ENCODE measurements at places on chromosomes 7 and 10. TPM values are rescaled to one million over a fixed set of nuclear protein-coding genes. Genes with fewer than 3 reads are reported as not detected.

DNA sequence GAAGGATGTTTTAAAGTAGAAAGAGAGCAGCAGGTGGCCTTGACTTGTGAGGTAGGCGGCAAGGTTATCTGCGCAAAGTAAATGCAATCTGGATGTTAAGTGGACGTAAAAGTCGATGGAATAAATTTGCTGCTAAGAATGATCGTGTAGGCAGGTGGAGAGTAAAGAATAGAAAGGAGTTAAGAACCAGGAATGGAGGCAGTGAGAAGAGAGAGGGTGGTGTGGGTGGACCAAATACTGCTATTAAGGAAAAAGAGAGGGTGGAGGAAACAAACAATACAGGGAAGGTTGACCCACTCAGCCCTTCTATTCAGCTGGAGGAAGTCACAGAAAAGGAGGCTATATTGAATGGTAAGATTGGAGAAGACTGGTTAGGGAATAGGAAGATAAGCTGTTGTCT, 1.9 kb upstream of the CUL1 start:
- no peaks in the 10 kb centered on the region for H3K36me3 ChIP-seq
- peak overlapping the region; percentile 97 for H3K27ac ChIP-seq
- H3K4me3 ChIP-seq: no peak overlapping the region
- peaks cover 16% of the 10 kb centered on the region for H3K4me1 ChIP-seq
- no peak for DNase-seq
- H3K27me3 ChIP-seq: no peaks in the 10 kb centered on the region

DNA sequence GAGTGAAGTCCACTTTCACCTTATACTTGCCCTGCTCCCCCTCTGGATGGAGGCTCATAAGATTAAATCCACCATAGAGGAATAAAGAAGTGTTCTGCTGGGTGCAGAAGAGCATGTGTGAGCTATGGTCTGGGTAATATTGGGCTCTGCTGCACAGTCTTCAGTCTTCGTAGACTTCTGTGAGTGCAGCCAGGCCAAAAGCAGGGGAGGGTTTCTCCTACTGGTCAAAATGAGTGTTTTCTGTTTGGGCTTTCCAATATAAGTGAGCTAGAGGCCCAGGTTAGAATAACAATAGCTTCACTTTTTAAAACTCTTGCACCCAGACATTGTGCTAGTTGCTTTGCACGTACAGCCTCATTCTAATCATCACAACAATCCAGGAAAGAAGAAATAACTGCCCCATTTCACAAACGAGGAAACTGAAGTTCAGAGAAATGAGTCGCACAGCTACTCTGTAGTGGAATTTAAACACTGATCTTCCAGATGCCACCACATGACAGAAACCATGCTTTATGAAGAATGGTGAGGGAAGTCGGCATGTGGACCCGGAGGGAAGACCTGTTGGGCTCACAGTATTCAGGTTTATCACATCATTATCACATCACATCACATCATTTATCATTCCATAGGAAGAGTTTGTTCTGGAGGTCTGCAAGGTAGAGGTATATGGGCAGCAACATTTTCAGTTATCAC, 23.8 kb upstream of the MSMB start:
- H3K27ac ChIP-seq: no peak overlapping the region
- no peak for DNase-seq
- H3K4me3 ChIP-seq: no peak overlapping the region
- H3K27me3 ChIP-seq: no peaks in the 10 kb centered on the region

DNA sequence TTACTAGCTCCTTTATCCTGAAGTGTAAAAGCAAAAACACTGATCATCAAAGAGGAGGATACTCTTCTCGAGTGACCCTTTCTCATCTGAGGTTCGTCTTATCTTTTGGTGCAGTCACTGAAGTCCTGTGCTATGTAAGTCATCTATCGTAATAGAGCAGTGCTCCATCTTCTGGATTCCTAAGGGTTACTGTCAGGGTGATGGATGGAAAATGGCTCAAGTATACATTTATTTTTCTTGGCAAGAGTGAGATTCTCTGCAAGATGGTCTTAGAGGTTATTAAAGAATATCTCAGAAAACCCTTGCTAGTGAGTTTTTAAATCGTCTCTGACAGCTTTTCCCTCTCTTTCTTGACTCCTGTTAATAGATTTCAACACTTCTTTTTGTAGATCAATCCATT, 12.4 kb downstream of the PRKG1 start:
- no peaks in the 10 kb centered on the region for H3K36me3 ChIP-seq
- no peak overlapping the region for H3K4me3 ChIP-seq
- no peak for DNase-seq
- H3K4me1 ChIP-seq: no peaks in the 10 kb centered on the region

DNA sequence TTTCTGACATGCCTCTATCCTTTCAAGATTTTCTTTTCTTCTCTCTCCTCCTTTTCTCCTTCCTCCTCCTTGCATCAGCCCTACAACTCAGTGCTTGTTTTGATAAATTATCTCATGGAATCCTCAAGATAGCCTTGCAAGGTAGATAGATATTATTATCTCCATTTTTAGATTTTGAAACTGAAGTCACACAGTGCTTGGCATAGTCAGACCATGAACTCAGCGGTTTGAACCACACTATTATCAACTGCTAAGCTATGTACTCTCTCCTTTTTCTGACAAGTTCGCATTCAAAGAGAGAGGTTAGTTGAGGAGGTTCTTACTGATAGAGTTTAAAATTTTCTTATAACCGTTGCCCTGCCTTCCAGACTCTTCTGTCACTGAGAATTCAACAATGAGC, 79.1 kb downstream of the SUGCT start:
- no peaks in the 10 kb centered on the region for H3K4me1 ChIP-seq
- no peak overlapping the region for H3K27ac ChIP-seq
- H3K36me3 ChIP-seq: no peaks in the 10 kb centered on the region
- H3K4me3 ChIP-seq: no peak overlapping the region
- H3K27me3 ChIP-seq: no peaks in the 10 kb centered on the region

- H3K4me3 ChIP-seq: no peak overlapping the region
- peaks cover 15% of the 10 kb centered on the region for H3K4me1 ChIP-seq
- H3K27ac ChIP-seq: no peak overlapping the region
- peaks cover 3% of the 10 kb centered on the region for H3K27me3 ChIP-seq
These were observed 754 bp upstream of the PHYHIPL start for GRCh38 chr10:59175538-59176240.

GRCh38 chr7:129773871-129774270, 162.4 kb downstream of the NRF1 start:
- no peak overlapping the region for H3K4me3 ChIP-seq
- peaks cover 4% of the 10 kb centered on the region for H3K4me1 ChIP-seq
- no peak for DNase-seq
- H3K27me3 ChIP-seq: no peaks in the 10 kb centered on the region

DNA sequence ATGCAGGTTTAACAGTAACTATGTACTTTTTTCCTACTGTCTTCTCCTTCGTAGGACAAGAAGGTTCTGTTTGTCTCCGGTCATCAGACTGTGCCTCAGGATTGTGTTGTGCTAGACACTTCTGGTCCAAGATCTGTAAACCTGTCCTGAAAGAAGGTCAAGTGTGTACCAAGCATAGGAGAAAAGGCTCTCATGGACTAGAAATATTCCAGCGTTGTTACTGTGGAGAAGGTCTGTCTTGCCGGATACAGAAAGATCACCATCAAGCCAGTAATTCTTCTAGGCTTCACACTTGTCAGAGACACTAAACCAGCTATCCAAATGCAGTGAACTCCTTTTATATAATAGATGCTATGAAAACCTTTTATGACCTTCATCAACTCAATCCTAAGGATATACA, 2.4 kb downstream of the DKK1 start:
- peaks cover 23% of the 10 kb centered on the region for H3K4me1 ChIP-seq
- H3K27me3 ChIP-seq: no peaks in the 10 kb centered on the region
- no peak for DNase-seq
- no peaks in the 10 kb centered on the region for H3K36me3 ChIP-seq
- no peak overlapping the region for H3K4me3 ChIP-seq

- no peak for DNase-seq
- H3K4me1 ChIP-seq: peaks cover 10% of the 10 kb centered on the region
- no peak overlapping the region for H3K4me3 ChIP-seq
- H3K36me3 ChIP-seq: no peaks in the 10 kb centered on the region
- H3K27me3 ChIP-seq: no peaks in the 10 kb centered on the region
These were observed 268.6 kb downstream of the HGF start for GRCh38 chr7:81501220-81501619.

- no peaks in the 10 kb centered on the region for H3K36me3 ChIP-seq
- peak; percentile 79 for DNase-seq
- peak within 1 kb of the TSS; percentile 68 for H3K27ac ChIP-seq
- H3K4me1 ChIP-seq: peaks cover 54% of the 10 kb centered on the region
- H3K4me3 ChIP-seq: peak within 1 kb of the TSS; percentile 73
These were observed at the start of gene TMUB1 for GRCh38 chr7:151083071-151083823. Gene TMUB1, minus strand, starts transcription at chr7:151083493. Its CDS starts 930 bp downstream, at chr7:151082563.

- no peaks in the 10 kb centered on the region for H3K4me1 ChIP-seq
- H3K27me3 ChIP-seq: no peaks in the 10 kb centered on the region
- no peaks in the 10 kb centered on the region for H3K36me3 ChIP-seq
- H3K27ac ChIP-seq: no peak overlapping the region
- DNase-seq: no peak
- no peak overlapping the region for H3K4me3 ChIP-seq
These were observed 66.1 kb downstream of the MTPN start for GRCh38 chr7:135911099-135911498.

DNA sequence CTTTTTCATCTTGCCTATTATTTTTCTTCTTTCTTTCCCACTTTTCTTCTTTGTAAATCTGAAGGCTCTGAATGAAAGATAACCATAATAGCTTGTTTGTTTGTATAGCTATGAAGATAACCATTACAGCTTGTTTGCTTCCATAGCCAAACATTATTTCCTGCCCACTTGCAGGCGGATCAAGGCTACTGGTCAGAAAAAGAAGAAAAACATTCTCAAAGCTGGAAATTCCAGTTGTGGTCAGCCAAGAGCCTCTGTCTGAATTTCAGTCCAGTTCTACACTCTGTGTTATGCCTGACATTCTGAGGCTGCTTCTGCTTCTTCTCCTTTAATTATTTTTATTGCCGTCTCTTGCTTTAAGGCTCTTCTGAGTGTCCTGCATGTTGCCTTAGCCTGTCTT, 48.9 kb downstream of the TMEM178B start:
- H3K27me3 ChIP-seq: no peaks in the 10 kb centered on the region
- H3K36me3 ChIP-seq: no peaks in the 10 kb centered on the region
- no peak overlapping the region for H3K4me3 ChIP-seq
- no peak for DNase-seq
- peaks cover 20% of the 10 kb centered on the region for H3K4me1 ChIP-seq

GRCh38 chr7:101390901-101391301, 28.2 kb downstream of the COL26A1 start:
- H3K36me3 ChIP-seq: no peaks in the 10 kb centered on the region
- no peak overlapping the region for H3K4me3 ChIP-seq
- no peak overlapping the region for H3K27ac ChIP-seq
- no peaks in the 10 kb centered on the region for H3K4me1 ChIP-seq
- DNase-seq: no peak

- no peak overlapping the region for H3K27ac ChIP-seq
- DNase-seq: no peak
- H3K27me3 ChIP-seq: no peaks in the 10 kb centered on the region
These were observed 159.8 kb downstream of the DNAJB6 start for GRCh38 chr7:157496416-157497275.

DNA sequence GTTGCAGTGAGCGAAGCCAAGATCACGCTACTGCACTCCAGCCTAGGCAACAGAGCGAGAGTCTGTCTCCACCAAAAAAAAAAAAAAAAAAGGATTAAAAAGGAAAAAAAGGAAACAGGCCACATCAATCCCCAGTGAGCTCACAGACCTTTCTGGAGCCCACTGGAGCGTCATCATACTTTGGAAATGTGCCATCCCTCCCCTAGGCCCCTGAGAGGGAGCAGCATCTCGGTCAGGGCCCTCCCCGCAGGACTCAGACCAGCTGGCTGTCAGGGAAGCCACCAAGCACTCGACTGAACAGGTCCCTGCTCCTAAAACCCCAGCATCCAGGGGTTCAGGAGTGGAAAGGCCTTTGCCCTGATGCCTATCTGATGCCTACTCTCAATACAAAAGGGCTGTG, 97.9 kb upstream of the SH2B2 start:
- H3K4me1 ChIP-seq: no peaks in the 10 kb centered on the region
- H3K27ac ChIP-seq: no peak overlapping the region
- peaks cover 14% of the 10 kb centered on the region for H3K36me3 ChIP-seq

DNA sequence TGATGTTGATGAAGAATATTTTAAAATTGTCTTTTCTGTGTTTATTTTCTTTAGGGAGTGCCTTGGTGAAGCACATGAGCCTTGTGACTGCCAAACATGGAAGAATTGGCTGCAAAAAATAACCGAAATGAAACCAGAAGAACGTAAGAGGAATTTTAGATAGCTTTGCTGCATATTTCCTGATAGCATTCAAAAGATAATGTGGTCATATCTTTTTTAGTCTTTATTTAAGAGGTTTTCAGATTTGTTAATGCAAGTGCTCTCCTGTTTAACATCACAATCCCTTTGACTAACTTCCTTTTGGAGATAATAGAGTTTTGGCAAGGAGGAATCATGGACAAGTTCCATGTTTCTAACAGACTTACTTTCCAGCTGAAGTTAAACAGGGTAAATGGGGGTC, 85.2 kb upstream of the GATAD1 start:
- DNase-seq: no peak
- H3K4me3 ChIP-seq: no peak overlapping the region
- no peak overlapping the region for H3K27ac ChIP-seq
- H3K36me3 ChIP-seq: no peaks in the 10 kb centered on the region
- no peaks in the 10 kb centered on the region for H3K27me3 ChIP-seq

DNA sequence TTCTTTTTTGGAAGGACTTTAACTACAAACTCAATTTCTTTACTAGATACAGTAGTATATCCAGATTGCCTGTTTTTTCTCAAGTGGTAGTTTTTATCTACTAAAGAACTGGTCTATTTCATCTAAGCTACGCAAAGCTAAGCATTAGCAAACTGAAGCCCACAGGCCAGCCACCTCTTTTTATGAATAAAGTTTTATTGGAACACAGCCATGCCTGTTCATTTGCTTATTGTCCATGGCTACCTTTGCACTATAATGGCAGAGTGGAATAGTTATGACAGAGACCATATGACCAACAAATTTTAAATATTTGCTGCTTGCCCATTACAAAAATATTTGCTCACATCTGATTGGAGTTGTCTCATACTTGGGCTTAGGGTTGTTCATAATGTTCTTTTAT, 168.7 kb downstream of the CAMK1D start:
- no peak overlapping the region for H3K4me3 ChIP-seq
- DNase-seq: no peak
- no peaks in the 10 kb centered on the region for H3K27me3 ChIP-seq
- no peak overlapping the region for H3K27ac ChIP-seq
- H3K36me3 ChIP-seq: no peaks in the 10 kb centered on the region

GRCh38 chr10:36033808-36034207, 391.7 kb upstream of the FZD8 start:
- H3K36me3 ChIP-seq: no peaks in the 10 kb centered on the region
- no peaks in the 10 kb centered on the region for H3K27me3 ChIP-seq
- H3K4me3 ChIP-seq: no peak overlapping the region
- H3K27ac ChIP-seq: no peak overlapping the region
- H3K4me1 ChIP-seq: no peaks in the 10 kb centered on the region

The CALHM1 gene
- total RNA-seq: not detected

The GNAT3 gene
- total RNA-seq: not detected

The C10orf62 gene
- total RNA-seq: not detected

The MRC1 gene
- total RNA-seq: 11.8 TPM

The GIGYF1 gene
- 38.7 TPM for total RNA-seq

The SLC18A2 gene
- not detected for total RNA-seq

The MBLAC1 gene
- 12.5 TPM for total RNA-seq

The RADIL gene
- total RNA-seq: 11.1 TPM

The ZNF117 gene
- total RNA-seq: 11.0 TPM

All from thyroid gland (tissue), 4 donors.